ENCODE measurements at places on chromosomes 7 and 10.

DNA sequence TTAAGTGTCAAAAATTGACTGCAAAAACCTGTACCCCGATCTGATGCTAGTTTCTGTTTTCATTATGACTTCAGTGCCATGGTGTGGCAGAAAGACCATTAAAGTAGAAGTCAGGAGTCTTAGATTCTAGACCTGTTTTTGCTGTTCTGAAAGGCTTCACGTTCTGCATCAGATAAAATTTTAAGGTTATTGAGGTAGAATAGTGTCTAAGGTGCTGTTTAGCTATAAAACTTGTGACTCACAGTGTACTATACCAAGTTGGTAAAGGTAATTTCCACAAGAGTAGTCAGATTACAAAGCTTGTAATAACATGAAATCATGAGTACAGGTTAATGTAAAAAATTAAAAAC is 38.6 kb downstream of the ZNRF2 start:
- no peak for DNase-seq

GRCh38 chr10:11319990-11320602 is 291.4 kb downstream of the USP6NL start:
- no peak for DNase-seq

DNA sequence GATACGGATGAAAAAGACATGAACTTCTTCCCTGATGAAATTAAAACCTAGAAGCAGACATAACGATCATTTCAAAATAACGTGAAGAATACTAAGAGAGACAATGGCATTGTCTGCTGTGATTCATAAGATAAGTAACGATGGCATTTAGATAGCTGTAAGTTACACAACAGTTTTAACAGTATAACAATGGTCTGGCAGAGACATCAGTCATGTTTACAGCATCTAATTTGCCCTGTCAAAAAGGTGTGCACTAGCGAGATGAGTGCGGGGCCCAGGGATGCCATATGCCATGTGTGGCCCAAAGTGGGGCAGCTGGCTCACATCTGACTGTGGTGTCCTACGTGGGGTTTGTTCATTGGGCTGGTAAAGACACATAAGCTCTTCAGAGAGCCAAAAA is 55.7 kb upstream of the RHEB start:
- DNase-seq = no peak

DNA sequence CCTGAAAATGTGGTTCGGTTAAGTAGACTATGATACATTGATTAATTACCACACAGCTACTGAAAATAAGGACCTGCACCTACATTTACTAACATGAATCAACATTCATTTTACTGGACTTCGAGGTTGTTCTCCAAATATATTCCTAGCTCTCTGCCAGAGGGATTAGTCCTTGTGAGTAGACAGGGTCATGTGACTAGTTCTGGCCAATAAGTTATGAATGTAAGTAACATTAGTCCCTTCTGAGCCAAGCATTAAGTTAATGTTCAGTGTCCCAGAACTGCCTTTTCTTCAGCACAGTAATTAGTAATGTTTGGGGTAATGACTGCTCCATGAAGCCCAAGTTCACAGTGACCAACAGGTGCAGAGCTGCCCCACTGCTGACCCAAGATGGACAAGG is 9.2 kb downstream of the ITIH5 start:
- no peak for DNase-seq

DNA sequence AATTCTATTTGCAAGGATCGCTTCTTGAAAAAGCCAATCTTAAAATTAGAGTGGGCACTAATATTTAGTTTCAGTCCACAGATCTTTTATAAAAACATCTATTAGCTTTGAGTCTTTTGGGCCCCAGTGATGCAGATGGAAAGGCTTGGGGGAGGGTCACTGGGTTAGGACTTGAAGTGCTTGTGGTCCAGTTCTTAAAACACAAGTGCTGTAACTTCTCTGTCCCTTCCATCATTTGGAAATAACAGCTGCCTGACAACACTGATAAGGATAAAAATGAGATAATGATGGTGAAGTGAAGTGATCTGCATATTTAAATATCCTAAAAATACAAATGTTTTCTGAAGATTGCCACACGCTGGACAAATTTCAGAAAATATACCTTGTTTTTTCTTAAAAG is 37.1 kb upstream of the ZRANB1 start:
- DNase-seq = no peak

DNA sequence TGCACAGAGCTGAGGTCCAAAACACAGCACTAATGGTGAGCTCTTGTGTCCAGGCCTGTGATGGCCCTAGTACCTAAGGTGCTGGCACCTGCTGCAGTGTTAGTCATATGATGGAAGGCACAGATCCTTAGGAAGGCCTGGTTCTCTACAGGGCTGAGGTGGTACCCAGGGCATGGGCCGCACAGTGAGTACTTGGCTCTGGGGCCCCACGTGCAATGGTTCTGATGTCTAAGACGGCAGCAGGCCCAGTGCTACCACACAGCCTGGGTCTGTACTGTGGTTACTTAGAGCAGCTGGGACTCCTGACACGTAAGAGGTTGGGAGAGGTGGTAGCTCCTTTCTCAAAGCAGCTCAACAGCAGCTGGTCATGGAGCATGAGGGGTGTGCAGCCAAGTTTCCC is 70.6 kb upstream of the MAGI2 start:
- DNase-seq = no peak

GRCh38 chr7:22896917-22897316 is 74.3 kb upstream of the TOMM7 start:
- DNase-seq = no peak

GRCh38 chr10:43186150-43186549 is 47.9 kb downstream of the CSGALNACT2 start:
- no peak for DNase-seq

GRCh38 chr7:107918948-107919347 is 28.0 kb downstream of the DLD start:
- no peak for DNase-seq

DNA sequence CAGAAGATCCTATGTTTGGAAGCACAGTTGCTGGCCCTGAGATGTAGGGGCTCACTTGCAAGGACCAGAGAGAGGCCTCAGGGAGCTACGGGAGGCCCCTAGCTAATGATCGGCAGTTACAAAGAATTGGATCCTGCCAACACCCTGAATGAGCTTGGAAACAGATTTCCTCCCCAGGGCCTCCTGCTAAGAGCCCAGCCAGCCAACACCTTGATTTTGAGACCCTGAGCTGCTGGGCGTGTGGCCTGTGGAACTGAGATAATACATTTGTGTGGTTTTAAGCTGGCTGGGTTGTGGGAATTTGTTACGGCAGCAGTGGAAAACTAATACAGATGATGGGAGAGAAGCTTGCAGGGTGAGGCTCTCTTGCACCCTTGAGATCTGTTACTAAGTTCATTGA is 3.9 kb downstream of the DOCK1 start:
- no peak for DNase-seq

- DNase-seq = no peak
Measured at GRCh38 chr7:96676919-96677318, 32.7 kb downstream of the SEM1 start.

- no peak for DNase-seq
Measured at GRCh38 chr10:68501691-68502090, 25.6 kb downstream of the SLC25A16 start.

DNA sequence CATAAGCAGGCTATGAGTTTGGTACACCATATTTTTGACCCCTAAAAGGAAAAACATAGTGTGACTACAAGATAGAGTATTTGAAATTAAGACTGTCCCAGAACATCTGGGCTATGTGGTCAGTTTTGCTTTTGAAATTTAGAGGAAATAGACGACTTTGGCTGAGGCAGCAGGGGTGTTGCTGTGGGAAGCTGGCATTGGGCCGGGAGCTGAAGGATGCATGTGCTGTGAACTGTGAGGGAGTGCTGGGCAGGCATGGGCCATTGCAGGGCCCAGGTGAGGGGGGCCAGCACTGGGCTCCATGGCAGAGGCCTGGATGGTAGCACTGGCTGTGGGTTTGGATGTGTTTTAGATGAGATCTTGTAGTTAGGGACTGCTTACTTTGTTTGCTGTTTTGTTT is 168.3 kb downstream of the BMPER start:
- DNase-seq = no peak

DNA sequence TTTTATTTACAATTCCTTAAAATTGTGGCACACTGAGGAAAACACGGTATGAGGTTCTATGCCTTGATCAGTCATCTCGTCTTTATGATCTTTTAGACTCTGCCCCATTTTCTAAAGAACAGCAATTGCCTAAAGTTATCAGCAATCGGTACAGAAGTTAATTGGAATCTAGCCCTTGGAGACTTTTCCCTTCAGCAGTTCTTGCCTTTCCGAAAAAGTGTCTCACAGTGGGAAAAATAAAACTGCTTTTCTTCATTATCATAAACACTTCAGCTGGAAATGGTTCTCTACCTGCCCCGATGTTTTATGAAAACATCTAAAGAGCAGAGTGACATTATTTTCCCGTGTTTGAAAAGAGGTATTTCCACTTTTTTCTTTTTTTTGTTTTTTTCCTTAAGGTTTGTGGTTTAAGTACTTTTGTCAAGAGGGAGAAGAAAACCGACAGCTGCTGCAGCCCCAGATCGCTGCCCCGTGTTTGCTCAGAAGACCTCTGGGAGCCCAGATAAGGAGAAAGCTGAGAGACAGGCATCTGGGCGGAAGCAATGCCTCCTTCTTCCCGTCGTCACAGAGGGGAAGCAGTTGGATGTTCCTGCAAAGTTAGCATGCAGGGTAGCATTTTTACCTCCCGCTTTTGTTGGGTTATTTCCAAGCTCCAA is 149.7 kb downstream of the FRMD4A start:
- DNase-seq = no peak

GRCh38 chr10:102627736-102628293 is 16.5 kb upstream of the TRIM8 start:
- no peak for DNase-seq

DNA sequence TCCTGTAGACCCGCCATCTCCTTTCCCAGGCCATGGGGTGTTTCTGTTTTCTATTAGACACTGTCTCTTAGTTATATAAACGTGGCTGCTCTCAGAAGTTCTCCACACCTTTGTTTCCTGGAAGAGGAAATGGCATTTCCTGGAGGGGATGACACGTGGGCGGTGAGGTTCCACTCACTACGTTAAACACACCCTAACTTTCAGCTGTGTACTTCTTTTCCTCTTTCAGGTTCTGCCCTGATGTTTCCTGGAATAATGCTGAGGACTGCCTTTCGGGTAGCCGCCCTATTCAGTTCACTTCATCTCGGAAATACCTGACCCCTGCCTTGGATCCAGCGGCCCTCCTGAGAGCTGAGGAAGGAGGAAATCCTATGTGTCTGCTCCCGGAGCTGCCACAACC is 3.4 kb upstream of the PRKCQ start:
- DNase-seq = no peak

DNA sequence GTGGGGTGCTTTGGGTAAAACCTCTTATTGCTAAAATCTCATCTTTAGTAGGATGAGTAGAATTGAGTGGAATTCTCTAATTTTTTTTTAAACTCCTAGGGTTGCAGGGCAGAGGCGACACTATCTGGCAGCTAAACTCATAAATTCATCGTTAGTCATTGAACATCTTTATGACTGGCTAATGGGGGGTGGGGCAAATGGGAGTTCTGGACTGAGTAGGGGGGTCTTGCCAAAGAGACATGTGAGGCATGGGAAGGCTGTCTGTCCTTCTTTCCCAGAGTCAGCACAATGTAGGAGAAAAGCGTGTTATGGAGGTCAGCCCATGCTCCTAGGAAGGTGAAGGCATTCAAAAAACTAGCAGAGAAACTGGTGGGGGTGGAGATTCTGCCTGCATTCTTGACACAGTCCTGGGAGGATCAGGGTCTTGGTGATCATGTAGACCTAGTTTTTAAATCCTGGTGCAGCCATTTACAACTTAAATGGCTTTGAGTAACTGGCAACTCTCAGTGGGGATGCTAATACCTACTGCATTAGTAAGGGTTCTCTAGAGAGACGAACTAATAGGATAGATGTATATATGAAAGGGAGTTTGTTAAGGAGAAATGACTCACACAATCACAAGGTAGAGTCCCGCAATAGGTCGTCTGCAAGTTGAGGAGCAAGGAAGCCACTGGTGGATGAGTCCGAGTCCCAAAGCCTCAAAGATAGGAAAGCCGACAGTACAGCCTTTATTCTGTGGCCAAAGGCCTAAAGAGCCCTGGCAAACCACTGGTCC is 47.7 kb downstream of the EMX2 start:
- no peak for DNase-seq
